ENCODE measurements at places on chromosomes 2 and 18.

GRCh38 chr2:188523919-188524318, 232.2 kb downstream of the GULP1 start:
- DNase-seq = no peak

GRCh38 chr18:74544898-74545297, 10.6 kb downstream of the CNDP1 start:
- no peak for DNase-seq

DNA sequence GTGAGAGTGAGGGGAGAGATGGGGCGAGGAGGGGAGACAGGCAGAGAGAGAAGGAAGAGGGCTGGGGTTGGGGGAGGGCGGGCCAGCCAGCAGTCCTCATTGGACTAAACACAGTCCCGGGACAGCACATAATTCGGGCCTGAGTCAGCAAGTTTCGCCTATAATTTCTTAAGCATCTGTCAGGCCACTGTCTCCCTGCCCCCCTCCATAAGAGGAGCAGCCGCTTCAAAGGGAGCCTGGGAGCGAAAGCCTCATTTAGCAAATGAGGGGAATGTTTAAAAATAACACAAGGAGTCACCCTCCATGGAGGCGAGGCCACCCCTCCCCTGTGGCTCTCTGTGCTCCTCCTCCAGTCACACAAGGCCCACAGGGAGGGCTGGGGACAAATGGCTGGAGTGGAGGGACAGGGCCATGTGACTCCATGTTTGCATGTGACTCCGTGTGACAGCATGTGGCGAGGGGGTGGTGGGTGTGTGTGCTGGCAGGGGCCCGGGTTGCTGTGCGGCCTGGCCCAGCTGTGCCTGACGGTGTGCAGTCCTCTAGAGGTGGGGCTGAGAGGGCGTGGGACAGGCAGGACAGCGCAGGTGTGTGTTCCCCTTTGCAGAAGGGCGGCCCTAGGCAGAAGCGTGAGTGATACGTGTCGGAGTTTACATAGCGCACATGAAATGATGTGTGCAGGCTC, 162.4 kb downstream of the CELF4 start:
- no peak for DNase-seq

GRCh38 chr2:113700186-113700841, 56.1 kb downstream of the SLC35F5 start:
- DNase-seq = no peak

GRCh38 chr2:27263287-27264252, 723 bp upstream of the SLC30A3 start:
- no peak for DNase-seq

DNA sequence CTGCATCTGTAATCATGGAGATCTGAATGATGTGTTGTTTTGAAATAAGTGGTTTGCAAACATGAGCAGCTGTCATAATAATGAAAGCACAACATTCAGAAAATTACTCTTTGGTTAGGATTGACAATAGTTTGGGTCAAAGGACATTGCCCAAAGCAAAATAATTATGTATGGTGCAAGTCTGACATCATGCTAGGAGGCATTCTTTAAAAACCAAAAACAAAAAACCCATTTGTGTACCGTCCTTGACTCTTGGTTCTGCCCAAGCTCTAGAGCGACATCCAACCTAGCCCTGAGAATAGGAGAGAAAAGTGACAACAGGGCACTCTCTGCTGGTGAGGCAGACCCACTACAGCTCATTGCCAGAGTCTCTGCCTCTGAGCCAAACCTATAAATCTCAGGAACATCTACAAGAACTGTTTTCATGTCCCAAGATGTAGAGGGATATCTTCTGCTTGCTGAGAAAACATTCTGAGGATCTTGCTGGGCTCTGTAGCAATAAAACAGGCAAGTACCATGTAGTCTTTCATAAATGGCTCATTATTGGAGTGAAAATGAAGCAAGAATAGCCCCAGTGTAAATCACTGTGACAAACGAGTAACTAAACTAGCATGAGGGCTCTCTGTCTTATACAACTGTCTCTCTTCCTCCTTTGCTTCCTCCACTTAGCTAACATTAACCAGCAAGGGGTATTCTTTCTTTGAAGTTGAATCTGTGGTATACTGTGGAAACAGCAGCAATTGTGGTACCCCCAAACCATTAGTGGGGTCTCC, 266.8 kb upstream of the CXCR4 start:
- DNase-seq = no peak

GRCh38 chr2:100011272-100011731, 131.1 kb downstream of the AFF3 start:
- DNase-seq = no peak

DNA sequence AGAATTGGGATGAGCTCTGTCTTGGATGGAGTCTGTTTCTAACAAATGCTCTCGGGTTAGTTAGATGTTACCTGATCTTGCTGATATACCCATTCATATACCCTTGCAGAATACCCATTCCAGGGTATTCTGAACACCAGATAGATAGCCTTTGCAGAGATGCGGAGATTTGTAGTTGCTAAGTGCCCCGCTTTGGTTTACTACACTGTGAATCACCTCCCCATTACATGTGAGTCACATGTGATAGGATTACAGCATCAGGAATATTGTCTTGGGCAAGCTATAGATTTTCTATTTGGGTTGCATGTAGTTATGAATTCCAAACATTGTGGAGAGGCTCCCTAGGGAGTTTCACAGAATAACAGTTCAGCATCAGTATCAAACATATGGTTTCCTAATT, 3.8 kb downstream of the VSNL1 start:
- DNase-seq = no peak

DNA sequence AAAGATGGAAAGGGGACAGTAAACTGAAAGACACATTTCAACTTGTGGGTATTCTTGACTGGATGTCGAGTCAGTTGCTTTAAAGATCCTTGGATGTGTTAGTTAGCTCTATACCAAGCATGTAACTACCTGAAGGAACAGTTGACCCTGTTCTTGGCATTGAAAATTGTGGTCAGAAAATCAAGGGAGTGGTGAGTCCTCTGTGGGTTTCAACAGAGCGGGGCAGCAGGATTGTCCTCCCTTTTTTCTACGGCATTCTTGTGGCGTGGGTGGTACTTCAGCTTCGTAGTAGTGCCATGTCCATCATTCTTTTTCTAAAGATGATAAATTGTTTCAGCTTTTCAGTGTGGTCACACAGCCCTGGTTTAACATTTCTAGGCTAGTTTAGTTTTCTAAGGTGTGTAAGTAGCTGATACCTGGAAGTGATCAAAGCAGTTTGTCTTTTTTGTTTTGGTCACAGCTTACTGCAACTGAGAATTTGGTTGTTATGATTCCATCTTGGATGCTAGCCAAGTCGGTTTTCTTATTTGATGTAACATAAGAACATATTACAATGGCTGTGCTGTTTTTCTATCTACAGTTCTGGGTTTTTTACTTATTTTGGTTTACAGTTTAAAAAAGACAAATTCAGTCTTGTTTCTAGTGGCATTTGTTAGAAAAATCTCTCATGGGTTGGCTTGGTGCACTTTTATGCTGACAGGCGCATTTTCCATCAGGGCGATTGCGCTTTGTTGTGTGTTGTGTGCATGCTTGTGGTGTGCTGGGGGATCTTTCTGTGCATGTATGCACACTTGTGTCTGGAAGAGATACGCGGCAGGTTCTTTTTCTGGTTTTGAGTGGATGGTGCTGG, 84.7 kb downstream of the ZNF407 start:
- DNase-seq = no peak

GRCh38 chr2:182406221-182406620, 20.6 kb downstream of the PDE1A start:
- DNase-seq = no peak

DNA sequence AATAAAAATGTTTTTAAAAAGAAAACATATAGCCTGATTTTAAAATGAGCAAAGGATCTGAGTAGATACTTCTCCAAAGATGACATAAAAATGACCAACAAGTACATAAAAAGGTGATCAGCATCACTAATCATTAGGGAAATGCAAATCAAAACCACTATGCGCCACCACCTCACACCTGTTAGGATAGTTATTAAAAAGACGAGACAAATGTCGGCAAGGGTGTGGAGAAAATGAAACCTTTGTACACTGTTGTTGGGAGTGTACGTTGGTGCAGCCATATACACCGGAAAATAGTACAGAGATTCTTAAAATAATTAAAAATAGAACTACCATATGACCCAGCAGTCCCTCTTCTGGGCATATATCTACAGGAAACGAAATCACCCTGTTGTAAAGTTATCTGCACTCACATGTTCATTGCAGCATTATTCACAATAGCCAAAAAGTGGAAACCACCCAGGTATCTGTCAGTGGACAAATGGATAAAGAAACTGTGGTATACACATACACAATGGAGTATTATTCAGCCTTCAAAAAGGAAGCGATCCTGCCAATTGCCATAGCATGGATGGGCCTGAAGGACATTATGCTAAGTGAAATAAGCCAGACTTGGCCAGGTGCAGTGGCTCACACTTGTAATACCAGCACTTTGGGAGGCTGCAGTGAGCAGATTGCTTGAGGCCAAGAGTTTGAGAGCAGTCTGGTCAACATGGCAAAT, 91.6 kb downstream of the PRKRA start:
- DNase-seq = no peak

- DNase-seq = no peak
Observed at GRCh38 chr18:45024357-45025088, 343.8 kb downstream of the SETBP1 start.

GRCh38 chr2:31886700-31887099, 124.1 kb downstream of the MEMO1 start:
- DNase-seq = no peak

DNA sequence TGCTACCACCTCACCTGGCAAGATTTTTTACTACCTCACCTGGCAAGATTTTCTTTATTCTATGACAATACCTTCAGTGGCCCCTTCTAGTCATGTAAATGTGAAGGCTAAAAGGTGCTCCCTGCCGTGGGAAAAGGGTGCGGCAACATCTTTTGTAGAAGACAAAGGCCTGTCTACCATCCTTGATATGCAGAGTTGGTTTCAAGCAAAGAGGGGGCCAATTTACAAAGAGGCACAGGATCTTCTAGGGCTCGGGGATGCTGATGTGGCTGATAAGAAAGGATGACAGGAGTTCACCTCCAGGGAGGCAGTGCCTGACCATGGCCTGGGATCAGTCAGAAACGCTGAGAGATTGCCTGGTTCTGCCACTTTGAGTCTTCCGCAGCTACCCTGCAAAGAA, 165.4 kb upstream of the SLC1A4 start:
- DNase-seq = no peak

DNA sequence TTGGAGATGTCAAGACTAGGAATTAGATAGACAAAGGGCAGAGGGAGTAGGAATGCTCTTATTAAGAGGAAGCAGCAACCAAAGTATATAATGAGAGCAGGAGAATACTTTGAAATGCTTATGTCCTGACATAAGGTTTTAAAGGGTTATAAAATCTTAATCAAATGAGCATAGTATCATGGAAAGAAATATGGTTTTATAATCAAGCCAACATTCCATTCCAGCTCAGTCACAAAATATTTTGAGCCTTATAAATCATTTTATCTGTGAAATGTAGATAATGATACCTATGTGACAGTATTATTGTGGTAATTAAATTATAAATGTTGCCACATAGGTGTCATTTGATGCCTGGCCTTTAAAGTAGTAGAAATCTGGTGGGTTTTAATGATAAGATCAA, 17.6 kb downstream of the VSNL1 start:
- DNase-seq = no peak

DNA sequence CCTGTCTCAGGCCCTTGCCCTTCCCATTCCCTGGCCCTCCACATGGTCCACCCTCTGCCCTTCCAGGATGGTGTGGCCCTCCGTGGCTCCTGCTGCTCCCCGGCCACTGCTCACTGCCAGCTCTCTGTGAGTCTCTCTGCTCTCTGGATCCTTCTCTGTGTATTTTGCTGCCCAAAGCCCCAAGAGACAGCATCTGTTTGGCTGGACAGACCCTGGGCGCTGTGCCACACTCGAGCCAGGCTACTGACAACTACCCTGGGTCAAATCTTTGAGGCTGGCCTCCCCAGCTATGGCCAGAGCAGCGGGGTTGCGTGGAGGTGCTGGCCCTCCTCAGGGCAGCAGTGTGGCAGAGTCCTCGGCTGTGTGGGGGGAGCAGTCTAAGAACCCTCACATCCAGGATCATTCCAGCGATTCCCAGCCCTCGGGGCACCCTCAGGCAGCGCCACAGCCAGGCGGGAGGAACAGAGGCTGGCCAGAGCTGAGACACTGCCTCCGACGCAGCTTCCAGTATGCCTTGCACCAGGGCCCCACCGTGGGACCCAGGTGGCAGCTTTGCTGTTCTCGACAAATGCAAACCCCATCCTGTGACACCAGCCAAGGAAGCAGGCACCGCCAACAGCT, 139.4 kb upstream of the GLI2 start:
- DNase-seq = no peak

DNA sequence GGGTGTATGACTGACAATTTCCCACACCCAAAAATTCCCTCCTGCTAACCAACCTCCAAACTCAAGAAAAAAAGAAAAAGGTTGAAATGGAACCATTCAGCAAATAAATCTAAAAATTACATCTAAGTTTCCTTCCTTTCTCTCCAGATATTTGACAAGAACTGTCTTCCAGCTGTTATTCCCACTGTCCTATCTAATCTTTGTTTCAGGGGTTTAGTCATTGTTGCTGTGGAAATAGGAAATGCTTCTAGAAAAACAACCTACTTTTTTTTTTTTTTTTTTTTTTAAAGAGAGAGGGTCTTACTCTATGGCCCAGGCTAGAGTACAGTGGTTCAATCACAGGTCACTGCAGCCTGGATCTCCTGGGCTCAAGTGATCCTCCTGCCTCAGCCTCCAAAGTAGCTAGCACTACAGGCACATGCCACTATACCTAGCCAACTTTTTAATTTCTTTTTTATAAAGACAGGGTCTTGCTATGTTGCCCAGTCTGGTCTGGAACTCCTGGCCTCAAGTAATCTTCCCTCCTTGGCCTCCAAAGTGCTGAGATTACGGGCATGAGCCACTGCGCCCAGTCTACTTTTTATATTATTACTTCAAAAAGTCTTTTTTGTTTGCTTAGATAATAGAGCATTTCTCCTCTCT, 88.1 kb downstream of the ITSN2 start:
- DNase-seq = no peak

- DNase-seq = no peak
Observed at GRCh38 chr18:40962784-40963183, 992.2 kb upstream of the PIK3C3 start.

DNA sequence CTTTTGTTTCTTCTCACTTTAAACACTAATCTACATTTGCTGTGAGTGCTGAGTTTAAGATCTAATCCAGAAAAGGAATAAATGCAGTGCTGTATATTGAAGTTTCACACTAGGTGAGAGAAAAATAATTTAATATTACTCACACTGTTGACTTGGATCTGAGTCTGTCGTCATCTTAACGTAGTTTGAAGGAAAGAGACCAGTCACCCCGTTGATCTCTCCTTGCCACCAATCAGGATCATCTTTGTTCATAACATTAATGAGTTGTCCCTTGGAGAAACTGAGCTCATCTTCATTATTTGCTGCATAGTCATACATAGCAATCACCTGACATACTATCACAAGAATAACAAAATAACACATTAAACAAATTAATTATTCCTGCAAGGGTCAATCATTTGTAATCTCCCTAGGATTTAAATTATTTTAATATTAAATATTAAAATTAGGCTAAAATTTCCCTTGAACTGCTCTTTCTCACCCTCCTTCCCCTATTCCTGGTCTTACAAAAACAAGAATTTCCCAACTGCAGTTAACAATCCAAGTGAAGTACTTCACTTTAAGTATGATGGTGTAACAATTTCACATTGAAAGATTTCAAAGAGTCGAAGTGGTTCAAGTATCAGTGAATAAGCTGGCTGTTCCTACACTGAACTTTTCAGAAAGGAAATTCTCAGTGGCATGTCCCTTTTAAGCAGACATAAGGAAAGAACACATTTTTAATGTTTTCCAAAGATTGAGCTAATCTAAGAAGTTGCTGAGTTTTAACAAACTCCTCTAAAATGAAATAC, 71.3 kb downstream of the FAM228A start:
- no peak for DNase-seq
